ENCODE measurements at places on chromosomes 6 and 20.
A peak's percentile ranks its signal among the peaks of the same experiment; 100 is the strongest.

DNA sequence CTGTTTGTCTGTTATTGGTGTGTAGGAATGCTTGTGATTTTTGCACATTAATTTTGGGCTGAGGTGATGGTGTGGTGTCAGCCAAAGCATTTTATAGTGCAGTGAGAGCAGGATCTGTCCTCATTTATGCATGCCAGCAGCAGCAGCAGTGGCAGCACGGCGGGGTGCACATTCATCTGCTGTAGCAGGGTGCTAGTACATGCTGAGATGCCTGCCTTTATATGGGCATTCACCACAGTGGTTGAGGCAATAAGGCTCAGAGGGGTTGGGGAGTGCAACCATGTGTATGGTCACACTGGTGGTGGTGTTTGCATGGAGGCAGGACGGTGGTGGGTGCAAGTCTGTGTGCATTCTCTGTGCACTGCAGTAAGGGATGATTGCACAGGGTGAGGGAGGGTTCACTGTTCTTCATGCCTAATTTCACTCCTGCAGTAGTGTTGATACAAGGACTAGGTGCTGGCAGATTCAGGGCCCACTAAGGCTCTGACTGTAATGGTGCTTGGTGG lies 129.3 kb upstream of the SYNCRIP start:
- DNase-seq: no peak

DNA sequence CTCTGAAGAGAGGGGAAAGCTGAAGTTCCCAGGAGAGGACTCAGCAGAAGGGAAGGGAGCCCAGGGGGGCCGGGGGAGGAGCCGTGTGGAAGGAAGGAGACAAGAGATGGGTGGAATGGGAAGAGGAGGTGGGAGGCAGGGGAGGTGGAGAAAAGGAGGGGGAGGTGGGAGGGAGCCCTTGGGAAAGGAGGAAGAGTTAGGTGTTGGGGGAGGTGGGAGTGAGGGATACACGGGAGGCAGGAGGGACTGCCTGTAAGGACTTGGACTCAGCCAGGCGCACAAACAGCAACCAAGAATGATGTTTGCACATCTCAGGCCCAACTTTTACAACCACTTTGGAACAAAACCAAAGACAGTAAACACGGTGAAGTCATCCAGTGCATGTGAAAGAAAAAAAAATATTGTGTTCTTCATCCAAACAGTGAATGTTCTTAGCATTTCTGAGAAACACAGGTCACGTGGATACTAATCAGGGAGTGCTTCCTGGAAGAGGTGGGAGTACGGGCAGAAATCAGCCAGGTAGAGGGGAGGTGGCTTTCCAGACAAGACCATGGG lies 17.4 kb upstream of the LSM14B start:
- no peak for DNase-seq

- no peak for DNase-seq
These were observed 186.5 kb downstream of the MAFB start for GRCh38 chr20:40502576-40502975.

DNA sequence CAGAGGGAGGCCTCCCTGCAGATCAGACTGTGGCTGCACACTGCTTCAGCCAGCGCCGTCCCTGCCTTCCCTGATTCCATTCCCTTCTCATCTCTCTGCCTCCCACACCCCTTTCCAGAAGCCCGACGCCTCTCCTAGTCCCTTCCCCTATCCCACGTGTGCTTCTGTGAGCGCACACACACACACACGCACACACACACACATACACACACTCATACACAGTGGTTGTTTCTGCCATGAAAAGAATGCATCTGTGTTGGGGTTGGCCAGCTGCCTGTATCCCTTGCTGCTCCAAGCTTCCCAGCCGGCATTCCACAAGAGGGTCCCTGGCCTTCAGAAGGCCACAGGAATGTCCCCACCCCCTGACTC lies 51.7 kb downstream of the MOCS1 start:
- DNase-seq: peak; percentile 41

DNA sequence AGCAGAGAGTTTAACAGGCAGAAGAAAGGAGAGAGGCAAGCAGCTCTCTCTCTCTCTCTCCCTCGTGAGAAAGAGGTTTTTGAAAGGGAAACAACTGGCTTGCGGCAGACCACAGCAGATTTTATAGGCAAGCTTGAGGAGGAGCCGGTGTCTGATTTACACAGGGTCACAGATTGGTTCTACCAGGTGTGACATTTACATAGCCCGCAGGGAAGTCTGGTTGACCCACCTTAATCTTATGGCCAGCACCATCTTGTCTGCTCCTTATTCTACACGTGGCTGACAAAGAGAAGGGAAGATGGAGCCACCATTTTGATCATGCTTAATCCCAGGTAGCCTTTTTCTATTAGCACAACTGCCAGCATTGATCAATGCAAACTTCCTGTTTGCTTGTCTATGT lies 65.4 kb downstream of the OR2J2 start:
- DNase-seq: no peak

DNA sequence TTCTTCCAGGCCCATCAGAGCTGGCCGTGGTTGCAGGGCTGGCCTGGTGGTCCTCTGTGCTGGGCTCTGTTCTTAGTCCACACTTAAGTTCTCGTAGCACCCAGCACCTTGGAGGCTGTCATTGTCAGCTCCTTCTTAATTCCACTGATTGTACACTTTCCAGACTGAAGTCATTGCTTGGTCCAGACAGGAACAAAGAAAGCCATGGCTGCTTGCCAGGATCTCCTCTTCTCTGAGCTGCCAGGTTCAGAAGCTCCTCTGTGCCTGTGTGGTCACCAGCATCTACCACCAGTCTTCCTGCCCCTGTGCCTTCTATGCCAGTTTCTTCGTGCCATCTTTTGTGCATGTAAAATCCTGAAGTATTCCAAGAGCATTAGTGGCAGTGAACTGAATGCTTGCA lies 39.5 kb upstream of the PCMTD2 start:
- DNase-seq: no peak

DNA sequence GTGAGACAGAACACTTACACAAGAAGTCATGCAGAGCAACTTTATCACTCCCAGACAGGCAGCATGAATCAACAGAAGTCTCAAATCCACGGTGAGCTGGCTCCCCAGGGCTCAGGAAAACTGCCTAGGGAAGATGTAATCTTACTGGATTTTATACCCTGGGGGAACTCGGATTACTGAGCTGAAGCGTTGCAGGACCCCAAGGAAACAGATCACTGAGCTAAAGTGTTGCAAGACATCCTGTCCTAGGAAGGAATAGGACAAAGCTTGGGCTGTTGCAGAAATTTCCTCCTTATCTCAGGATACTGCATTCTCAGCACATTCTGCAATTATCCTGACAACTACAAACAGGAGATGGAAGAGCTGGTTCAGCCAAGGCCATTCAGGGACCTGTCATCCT lies 224.8 kb downstream of the TFAP2A start:
- no peak for DNase-seq

DNA sequence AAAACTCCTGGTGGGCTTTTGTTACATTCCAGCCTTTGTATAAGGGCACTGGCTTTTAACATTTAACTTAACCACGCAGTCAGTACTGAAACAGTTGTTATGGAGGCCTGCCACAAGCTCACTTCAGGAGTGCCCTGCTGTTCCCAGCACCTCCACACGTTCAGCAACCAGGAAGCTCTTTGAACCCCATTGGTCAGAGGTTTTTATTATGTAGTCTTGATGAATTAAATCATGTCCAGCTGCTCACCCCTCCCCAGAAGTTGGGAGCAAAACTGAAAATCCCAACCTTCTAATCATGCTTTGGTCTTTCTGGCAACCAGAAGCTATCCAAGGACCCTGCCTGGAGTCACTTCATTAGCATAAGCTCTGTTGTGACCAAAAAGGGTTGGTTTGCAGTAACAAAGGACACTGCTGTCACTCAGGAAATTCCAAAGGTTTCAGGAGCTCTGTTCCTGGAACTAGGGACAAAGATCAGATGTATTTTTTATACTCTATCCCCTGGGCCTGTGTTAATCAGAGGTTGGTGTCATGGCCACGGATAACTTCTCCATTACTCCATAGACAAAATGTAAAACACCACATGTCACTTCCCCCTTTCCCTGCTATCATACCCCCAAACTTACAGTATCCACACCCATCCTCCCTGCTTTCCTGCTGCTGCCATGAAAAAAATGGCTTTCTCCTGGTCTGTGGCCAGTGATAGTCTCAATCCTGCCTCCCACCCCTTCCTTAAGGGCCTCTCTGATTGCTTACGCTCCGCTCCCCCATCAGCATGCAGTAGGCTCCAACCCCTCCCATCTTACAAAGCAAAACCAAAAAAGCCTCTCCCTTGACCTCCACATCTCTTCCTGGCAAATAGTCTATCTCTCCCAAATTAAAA lies 3.1 kb downstream of the ARMC12 start:
- DNase-seq: no peak
